ENCODE measurements at places on chromosomes 4 and X.

- no peak for DNase-seq
Observed at GRCh38 chr4:52595001-52595400, 64.1 kb downstream of the USP46 start.

DNA sequence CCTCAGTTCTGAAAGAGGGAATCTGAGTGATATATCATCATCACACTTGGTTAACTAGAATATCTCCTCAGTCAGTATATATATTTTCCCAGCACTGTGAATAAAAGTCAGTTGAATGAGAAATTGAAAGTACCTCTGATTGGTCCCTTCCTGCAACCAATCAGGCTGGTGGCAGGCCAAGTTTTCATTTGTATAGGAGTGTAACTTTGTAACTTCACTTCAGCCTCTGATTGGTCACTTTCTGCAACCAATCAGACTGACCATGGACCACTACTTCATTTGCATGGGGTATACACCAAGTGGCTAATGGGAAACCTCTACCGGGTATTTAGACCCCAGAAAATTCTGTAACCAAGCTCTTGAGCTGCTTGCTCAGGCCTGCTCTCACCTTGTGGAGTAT is 2.0 kb upstream of the PGK1 start:
- DNase-seq: no peak

GRCh38 chr4:176593943-176594342 is 198.8 kb downstream of the VEGFC start:
- DNase-seq: no peak

DNA sequence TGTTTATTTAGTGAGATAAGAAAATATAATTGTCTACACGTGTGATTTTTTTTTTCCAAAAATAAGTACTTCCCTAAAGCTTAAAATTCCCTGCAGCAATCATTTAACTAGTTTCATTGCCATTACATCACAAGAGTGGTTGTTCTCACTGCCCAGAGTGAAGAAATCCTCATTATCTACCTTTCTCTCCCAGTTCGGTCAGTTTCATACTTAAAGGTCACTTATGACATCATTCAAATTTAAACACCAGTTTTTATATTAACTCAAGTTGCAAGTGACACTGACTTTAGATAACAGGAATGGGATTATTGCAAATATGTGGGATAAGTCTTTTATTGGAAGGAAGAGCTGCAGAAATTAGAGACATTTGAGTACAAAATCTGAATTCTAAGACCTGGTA is 1699.8 kb upstream of the IGFBP7 start:
- DNase-seq: no peak

DNA sequence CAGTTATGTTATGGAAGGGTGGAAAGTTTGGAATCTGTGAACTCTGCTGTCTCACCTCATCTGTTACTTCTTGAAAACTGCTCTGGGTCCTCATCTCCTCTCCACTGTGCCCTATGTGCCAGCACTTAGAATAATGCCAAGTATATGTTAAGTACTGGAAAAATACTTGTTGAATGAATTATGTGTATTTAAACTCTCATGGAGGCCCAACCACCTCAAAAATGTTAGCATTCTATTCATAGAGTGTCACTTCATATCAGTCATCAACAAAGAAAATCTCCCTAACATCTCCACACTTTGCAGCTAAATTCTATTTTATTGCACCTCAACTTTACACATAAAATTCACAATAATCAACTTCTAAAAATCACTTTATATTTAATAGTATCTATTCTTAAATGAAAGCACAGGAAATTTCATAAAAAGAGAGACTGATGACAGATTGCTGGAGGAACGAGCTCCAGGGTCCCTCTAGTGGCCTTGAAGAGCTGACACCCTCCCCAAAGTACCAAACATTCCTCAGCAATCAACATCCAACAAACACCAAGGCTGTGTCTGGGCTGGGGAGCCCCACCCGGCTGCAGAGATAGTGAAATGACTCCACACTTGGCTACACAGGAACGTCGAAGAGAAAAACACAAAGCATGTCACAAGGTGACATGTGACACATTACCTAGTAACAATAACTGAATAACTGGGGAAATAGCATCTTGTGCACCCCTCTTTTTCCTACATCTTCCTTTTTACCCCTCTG is 45.8 kb downstream of the SLC39A8 start:
- DNase-seq: no peak

GRCh38 chr4:91220315-91220714 is 1083.5 kb upstream of the GRID2 start:
- DNase-seq: no peak

- DNase-seq: no peak
Observed at GRCh38 chrX:11588097-11588496, 77.6 kb downstream of the ARHGAP6 start.

DNA sequence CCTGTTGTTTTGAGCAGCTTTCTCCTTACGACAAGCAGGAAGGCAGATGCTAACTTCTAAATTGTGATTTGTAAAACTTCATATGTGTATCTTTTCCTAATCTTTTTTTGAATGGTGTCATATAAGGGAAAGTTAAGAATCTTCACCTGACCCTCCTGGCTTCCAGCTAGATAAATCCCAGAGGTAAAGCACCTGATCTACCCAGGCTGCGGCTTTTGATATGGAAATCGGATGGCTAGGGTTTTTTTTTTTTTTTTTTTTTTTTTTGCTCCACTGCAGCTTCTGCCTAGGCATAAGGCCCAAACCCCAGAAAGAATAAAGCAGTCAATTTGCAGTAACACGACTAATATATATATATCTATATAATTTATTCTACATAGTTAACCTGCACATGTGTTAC is 10.0 kb downstream of the MAB21L2 start:
- no peak for DNase-seq

GRCh38 chrX:108366644-108367406 is 71.4 kb downstream of the COL4A6 start:
- DNase-seq: no peak

DNA sequence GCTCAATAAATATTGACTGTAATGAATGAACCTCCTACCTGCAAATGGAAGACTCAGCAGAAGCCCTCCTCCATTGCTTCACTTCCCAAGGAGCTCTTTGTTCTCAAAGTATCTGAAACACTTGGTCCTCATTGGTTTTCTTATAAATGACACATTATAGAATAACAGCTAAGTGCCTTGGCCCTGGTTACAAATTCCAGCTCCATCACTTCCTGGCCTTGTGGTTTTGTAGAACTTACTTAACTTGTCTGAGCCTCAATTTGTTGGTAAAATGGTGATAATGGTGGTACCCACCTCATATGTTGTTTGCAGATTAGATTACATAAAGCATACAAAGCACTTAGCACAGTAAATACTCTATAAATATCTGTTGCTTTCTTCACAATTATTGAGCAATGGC is 25.2 kb upstream of the SMIM20 start:
- DNase-seq: no peak

GRCh38 chrX:41600291-41600690 is 88.5 kb upstream of the GPR34 start:
- DNase-seq: no peak

DNA sequence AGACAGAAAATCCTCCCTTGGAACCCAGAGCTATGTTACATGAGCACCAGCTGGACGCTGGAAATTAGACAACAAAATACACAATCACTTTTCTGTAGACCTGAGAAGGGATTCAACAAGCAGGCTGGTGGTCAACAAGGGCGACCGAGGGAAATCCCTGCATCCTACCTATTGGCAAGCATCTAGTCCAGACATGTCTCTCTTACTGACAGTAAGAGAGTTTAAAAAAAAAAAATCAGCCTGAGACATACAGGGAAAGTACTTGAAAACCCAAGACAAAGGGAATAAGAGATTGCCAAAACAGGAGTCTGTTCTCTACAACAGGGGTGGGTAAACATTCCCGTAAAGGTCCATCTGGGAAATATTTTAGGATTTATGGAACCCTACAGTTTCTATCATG is 108.0 kb downstream of the KDR start:
- no peak for DNase-seq

GRCh38 chr4:166493924-166494345 is 620.9 kb downstream of the TLL1 start:
- no peak for DNase-seq

GRCh38 chr4:128031756-128032384 is 29.2 kb upstream of the LARP1B start:
- DNase-seq: no peak

- DNase-seq: no peak
Observed at GRCh38 chr4:89784686-89785231, 52.2 kb downstream of the SNCA start.

- DNase-seq: no peak
Observed at GRCh38 chr4:24468071-24468470, 116.3 kb downstream of the DHX15 start.

DNA sequence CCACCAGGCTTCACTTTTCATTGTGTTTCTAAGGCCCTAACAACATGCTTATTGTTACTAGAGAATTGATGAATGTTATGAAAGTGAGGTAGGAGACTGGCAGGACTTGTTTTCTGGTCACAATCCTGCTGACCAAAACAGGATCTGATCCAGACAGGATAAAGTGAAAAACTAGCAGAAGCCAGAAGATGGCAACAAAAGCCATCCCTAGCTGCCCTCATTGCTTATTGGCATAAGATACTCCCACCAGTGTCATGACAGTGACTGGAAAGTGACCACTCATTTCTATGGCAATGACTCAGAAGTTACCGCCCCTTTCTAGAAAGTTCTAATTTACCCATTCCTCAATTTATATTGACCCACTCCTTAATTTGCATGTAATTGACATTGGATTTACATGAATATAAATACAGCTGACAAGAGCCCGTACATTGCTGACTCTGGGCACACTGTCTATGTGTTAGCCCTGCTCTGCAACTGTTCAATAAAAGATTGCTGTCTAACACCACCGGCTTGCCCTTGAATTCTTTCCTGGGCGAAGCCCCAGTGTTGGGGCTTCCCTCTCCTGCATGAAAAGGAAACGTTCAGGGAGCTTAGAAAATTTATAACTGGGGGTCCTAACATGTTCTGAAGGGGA is 30.0 kb upstream of the FGG start:
- DNase-seq: no peak

- DNase-seq: no peak
Observed at GRCh38 chrX:75623535-75623934, 100.7 kb upstream of the ZDHHC15 start.

GRCh38 chrX:22220941-22221340 is 51.8 kb upstream of the CBLL2 start:
- no peak for DNase-seq

- no peak for DNase-seq
Observed at GRCh38 chr4:8896071-8896470, 24.4 kb upstream of the HMX1 start.

Measured in NCI-H187 treated with DMSO at 0.1 percent for 48 hours (cell line).